G401 (cell line): ENCODE measurements at places on chromosomes 16 and 17. TPM values are rescaled to one million over a fixed set of nuclear protein-coding genes. Genes with fewer than 3 reads are reported as not detected.

Gene TBC1D26
- 0.61 TPM in 1 of 2 replicates, not detected in the other for total RNA-seq

Gene KRTAP4-1
- total RNA-seq: not detected in 2 replicates

Gene MGAT5B
- 0.80 and 3.7 TPM in 2 replicates for total RNA-seq

Gene TMEM256
- total RNA-seq: 200 and 369 TPM in 2 replicates

Gene CDH3
- total RNA-seq: 0.10 TPM in 1 of 2 replicates, not detected in the other

Gene GDE1
- total RNA-seq: 49.7 and 68.7 TPM in 2 replicates

Gene CDRT4
- total RNA-seq: 1.9 and 5.0 TPM in 2 replicates

Gene COX11
- 90.8 and 98.5 TPM in 2 replicates for total RNA-seq

Gene EME1
- 6.6 and 21.6 TPM in 2 replicates for total RNA-seq

Gene TP53TG3
- total RNA-seq: 2.1 TPM in 1 of 2 replicates, not detected in the other

Gene MEOX1
- total RNA-seq: 86.0 and 87.4 TPM in 2 replicates

Gene MFAP4
- 0.31 TPM in 1 of 2 replicates, not detected in the other for total RNA-seq

Gene CNGB1
- total RNA-seq: not detected in 2 replicates

GRCh38 chr17:7632492-7632894, 2.6 kb downstream of the SHBG start:
- peak; percentile 30 for DNase-seq

GRCh38 chr17:6910987-6911603, 79.6 kb upstream of the TEKT1 start:
- peak; percentile 42 for DNase-seq

DNA sequence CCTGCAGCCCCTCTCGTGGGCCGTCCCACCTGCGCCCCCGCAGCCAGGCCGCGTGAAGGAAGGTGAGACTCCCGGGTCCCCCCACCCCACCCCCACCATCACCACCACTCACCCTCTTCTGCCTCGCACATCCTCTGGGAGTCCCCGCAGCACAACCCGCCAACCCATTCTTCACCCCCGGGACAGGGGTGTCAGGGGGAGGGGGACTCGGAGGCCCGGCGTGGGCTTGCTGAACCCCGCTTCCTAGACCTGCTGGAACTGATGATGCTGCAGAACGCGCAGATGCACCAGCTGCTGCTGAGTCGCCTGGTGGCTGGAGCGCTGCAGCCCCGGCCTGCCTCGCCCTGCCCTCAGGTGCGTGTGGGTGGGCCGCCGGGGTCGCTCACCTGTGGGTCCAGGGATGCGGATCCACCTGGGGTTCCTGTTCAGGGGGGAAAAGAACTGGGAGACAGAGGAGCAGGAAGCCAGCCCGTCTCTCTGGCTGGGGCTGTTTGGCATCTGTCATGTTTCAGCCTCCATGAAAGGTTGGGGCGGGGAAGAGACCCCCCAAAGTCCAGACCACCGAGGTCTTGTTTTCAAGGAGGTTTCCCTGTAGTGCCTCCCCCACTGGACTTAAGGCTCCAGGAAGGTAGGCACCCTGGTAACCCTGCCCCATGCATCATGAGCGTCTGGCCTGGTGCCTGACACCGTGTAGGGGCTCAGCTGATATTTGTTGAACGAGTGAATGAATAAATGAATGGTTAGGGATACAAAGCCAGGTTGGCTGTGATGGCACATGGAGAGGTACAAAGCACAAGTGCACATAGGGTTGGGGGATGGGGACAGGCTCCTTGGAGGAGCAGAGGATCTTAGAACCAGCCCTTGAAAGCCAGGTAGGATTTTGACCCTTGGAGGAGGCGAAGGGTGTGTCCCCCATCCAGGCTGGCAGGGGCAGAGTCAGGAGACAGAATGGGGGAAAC, 849 bp downstream of the PRR29 start:
- DNase-seq: no peak

- no peak for DNase-seq
These were observed 18.0 kb downstream of the PLCD3 start for GRCh38 chr17:45114117-45114932.

- DNase-seq: peak; percentile 26
These were observed 87.8 kb downstream of the SMG6 start for GRCh38 chr17:2215616-2216364.

- DNase-seq: no peak
These were observed 28.5 kb downstream of the NSMCE1 start for GRCh38 chr16:27239906-27240655.

GRCh38 chr16:8905795-8906591, 23.8 kb downstream of the LITAFD start:
- DNase-seq: no peak

DNA sequence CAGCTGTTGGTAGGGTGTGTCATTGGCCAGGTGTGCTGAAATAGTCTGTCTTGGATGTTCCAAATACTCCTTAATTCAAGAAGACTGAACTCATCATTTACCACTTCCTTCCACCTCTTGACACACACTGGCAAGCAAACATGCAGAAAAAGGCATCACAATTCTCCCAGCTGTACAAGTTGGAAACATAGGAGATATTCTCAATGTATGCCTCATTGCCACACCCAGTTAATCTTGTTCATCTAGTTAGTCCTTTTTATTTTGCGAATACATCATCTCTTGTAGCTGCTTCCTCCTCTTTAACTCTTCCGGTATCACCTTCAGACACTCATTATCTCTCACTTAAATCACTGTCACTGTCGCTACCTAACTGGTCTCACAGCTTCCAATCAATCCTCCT, 75.1 kb upstream of the GOT2 start:
- no peak for DNase-seq

DNA sequence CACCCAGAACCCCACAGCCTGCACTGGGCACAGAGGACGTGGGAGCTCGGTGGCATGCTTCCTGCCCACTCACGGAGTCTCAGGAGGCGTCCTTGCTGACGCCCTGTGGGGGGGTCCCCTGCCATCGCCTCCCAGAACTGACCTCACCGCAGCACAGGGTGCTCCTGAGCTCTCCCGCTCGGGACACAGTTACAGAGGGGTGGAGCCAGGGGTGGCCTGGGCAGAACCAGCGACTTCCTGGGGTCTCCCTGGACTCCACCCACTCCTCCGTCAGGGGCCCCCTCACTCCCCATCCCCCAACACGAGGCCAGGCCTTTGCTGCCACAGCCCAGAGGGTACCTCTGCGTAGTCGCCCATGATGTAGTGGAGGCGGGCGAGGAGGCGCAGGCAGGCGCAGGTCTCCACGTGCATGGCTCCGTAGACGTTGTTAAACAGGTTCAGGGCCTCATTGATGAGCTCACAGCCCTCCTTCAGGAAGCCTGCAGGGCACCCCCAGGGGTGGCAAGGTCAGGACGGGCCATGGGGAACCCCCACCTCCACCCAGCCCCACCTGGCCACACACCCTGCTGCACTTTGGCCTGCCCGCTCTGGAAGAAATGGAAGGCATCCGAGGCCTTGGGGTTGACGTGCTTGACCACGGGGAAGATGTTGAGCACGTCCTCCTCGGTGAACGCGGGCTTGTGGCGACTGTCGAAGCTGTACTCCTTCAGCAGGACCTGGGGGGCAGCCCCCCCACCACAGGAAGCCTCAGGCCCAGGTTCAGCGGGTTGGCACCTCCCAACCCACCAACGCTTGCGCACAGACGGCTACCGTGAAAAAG, 17.8 kb downstream of the CLUH start:
- DNase-seq: no peak

- no peak for DNase-seq
These were observed 25.3 kb downstream of the BFAR start for GRCh38 chr16:14658063-14658462.

DNA sequence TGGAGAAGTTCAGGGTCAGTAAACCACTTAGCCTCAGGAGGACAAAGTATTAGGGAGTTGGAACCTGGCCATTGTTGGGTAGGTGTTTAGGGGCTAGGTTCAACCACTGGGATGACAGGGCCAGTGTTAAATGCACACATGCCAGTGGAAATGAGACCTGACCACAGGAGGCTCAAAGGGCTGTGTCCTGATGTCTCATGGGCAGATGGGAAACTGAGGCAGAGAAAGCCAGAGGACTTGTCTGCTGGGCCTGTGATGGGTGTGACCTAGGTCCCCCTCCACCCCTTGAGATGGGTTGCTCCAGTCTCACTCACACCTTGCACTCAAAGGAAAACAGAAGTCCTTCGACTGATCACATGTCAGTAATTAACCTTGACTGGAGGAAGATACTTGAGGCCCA, 16.0 kb downstream of the CPNE2 start:
- no peak for DNase-seq

GRCh38 chr17:29620271-29620670, 2.4 kb downstream of the CORO6 start:
- DNase-seq: no peak

DNA sequence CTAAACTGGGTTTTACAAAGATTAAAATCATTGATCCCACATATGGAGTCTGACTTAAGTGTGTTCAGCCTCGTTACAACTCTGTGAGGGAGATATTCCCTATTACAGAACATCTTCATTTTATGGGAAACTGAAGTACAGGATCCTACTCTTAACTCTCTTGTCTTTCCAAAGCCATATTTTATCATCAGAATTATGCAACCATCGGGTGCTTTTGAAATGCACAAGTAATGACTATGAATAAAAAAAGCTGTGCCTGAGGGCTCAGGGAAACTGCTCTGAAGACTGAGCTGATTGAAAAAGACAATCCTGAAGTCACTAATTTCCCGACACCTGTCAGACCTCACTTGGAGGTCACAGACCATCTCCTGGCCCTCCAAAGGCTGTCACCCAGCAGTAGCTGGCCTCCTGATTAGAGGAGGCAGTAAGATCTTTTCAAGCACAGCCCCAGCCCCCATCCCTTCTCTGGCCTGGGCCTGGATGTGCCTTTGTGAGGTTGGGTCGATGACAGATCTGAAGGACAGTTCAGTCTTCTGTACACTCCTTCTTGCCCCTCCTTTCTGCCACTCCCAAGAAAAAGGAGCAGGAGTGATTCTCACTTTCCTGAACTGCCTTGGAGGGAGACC, 5.6 kb downstream of the AKAP1 start:
- DNase-seq: no peak

GRCh38 chr16:30346286-30346685, 8.8 kb downstream of the CD2BP2 start:
- no peak for DNase-seq

GRCh38 chr17:1362964-1363363, 37.1 kb downstream of the YWHAE start:
- DNase-seq: no peak

- no peak for DNase-seq
These were observed 210.3 kb downstream of the GRIN2A start for GRCh38 chr16:9971907-9972306.

GRCh38 chr17:39281806-39282205, 56.1 kb upstream of the STAC2 start:
- no peak for DNase-seq
